Neural cell (in vitro differentiated cells): ENCODE measurements at places on chromosomes 7 and 10. TPM values are rescaled to one million over a fixed set of nuclear protein-coding genes. Genes with fewer than 3 reads are reported as not detected.

Gene CREB5
- 3.2 and 3.7 TPM in 2 replicates for polyA plus RNA-seq

Gene CCDC172
- not detected in 2 replicates for polyA plus RNA-seq

Gene PILRA
- 23.7 and 29.2 TPM in 2 replicates for polyA plus RNA-seq

Gene HPSE2
- not detected in 2 replicates for polyA plus RNA-seq

Gene WIPF3
- 3.8 and 4.6 TPM in 2 replicates for polyA plus RNA-seq

Gene SFTPA1
- not detected in 2 replicates for polyA plus RNA-seq

Gene PFKFB3
- 33.4 and 36.2 TPM in 2 replicates for polyA plus RNA-seq

Gene ACBD7
- polyA plus RNA-seq, result 3.3 and 7.8 TPM in 2 replicates

Gene GIMAP4
- polyA plus RNA-seq, result not detected in 2 replicates

Gene CPXM2
- not detected in 2 replicates for polyA plus RNA-seq

Gene ATG9B
- 1.2 and 1.4 TPM in 2 replicates for polyA plus RNA-seq

Gene SHTN1
- 40.9 and 55.8 TPM in 2 replicates for polyA plus RNA-seq

Gene HOXA9
- not detected in 2 replicates for polyA plus RNA-seq

Gene CACNA2D1
- 6.7 and 7.0 TPM in 2 replicates for polyA plus RNA-seq

Gene NPY4R
- not detected in 2 replicates for polyA plus RNA-seq

Gene AGMO
- polyA plus RNA-seq, result not detected in 2 replicates
